ENCODE measurements at places on chromosomes 3 and 15.

DNA sequence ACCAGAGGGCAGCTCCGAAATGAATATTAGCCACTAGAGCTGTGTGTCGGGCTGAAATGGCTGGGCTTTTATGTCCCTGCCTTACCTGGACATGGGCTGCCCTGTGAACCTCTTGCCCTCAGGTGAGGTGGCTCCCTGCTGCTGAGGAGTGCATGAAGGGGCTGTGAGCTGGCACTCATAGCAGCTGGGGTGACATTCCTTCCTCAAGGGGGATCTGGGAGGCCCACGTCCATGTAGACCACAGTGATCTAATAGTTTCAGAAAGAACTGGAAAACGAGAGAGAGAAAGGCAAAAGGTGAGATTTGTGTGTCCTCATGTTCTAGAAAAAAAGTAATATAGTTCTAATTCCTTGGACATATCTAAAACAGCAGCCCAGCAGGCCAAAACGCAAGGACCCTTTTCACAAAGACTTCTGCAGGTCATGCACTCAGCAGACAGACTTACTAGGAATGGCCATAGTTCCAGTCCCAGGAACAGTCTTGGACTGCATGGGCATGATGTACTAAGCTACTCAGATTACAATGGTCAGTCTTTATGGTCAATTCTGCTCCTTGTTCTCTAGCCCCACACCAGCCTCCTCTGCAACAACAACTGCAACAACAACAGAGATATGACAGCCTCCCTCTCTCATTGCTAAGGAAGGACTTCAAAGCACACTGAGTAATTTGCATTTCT, 10.8 kb upstream of the SLC24A5 start:
- DNase-seq: no peak

GRCh38 chr3:158384019-158384418, 187.0 kb upstream of the MLF1 start:
- no peak for DNase-seq

GRCh38 chr3:101827211-101828174, 21.8 kb upstream of the NFKBIZ start:
- DNase-seq: peak; percentile 75

DNA sequence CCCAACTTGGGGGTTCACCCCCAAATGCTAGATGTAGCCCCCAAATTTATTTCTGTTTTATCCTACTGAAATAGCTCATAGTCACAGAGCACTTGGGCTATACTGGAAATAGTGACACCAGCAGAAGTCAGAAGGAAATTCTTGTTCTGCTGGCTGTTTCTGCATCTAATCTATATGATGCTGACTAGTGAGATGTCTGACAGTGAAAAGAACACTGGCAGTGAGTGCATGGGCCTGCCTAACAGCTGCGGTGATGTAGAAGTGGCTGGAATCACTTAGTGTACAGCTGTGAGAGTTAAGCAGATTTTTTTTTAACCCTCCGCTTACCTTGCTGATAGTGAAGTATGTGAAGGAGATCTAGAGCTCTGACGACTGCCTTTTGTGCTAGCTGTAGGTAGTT, 14.0 kb downstream of the TTC14 start:
- DNase-seq: no peak

- no peak for DNase-seq
These were observed 4.8 kb downstream of the GCNT3 start for GRCh38 chr15:59616379-59616778.
